ENCODE measurements at places on chromosomes 12 and 14.

- no peak for DNase-seq
These were observed 106.7 kb downstream of the PRMT8 start for GRCh38 chr12:3597526-3598210.

GRCh38 chr14:34088914-34089313 lies 138.0 kb upstream of the EGLN3 start:
- DNase-seq = no peak

- DNase-seq = no peak
These were observed 27.5 kb upstream of the ACTR6 start for GRCh38 chr12:100173111-100173510.

DNA sequence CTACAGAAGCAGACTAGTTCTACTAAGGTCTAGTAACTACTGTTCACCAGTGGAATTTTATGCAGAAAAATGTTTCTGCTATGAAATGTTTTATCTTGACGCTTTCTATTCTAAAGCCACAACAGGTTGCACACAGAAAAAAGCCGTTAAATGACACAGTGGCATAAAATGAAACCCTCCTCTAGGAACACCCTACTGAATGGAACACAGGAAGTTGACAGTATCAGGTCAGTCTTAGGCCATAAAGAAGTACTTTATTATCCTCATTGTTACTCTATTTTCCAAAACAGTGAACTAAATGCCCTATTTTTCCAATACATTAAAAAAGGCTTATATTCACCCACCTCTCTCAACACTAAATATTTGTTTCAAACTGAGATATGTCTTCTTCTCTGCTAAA lies 21.9 kb downstream of the EPS8 start:
- no peak for DNase-seq

DNA sequence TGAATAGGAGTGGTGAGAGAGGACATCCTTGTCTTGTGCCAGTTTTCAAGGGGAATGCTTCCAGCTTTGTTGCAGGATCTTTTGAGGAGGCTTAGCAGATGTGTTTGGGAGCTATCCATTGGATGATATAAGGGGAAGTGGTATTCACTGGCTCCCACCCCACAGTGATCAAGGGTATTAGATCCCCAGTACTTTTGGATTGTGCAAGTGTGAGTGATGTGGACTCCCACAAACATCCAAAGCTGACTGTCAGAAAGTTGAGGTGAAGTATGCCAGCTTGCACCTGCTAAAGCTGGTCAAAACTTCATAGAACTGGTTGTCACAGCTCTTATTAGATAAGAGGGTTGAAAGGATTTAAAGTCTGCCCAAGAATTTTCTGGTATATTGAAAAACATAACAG lies 110.1 kb upstream of the BTG1 start:
- DNase-seq = no peak

- DNase-seq = peak; percentile 75
These were observed 180.8 kb downstream of the C12orf50 start for GRCh38 chr12:87848248-87848868.

- DNase-seq = no peak
These were observed 3.2 kb downstream of the PLD4 start for GRCh38 chr14:104927901-104928300.

GRCh38 chr12:7581625-7582024 lies 78.0 kb upstream of the CD163 start:
- DNase-seq = no peak

DNA sequence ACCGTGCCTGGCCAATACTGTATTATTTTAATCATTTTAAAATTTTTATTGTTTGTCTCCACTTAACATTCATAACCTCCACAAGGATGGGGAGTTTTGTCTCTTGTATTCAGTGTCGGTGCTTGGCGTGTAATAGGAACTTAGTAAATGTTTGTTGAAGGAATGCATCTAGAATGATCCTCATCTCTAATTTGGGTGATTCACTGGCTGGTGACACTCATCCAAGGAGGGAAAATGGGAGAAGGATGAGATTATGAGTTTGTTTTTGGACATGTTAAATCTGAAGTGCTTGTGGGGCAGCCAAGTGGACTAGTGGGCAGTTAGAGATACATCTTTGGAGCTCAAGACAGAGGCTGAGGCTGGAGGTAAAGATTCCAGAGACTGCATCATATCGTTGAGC lies 5.1 kb downstream of the KLC1 start:
- no peak for DNase-seq

- DNase-seq = no peak
These were observed 112.8 kb downstream of the DUSP6 start for GRCh38 chr12:89239534-89239933.

DNA sequence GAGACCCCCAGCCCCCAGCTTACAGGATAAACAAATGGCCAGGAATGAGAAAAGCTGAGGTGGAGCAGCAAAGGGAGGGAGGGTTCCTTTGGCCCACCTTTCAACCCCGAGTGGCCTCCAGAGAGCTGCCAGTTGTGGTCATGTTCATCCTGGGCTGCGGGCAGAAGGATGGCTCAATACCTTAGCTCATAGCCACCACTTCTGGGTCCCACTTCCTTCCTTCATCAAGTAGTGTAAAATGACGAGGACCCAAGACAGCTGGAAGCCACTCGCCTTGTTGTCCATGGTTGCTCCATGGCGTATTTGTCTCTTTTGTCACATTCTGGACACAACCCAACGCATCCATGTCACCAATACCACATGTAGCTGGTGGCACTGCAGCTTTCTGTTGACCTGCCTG lies 24.2 kb downstream of the CRACR2A start:
- no peak for DNase-seq

GRCh38 chr12:3752741-3753486 lies at the start of gene CRACR2A:
Gene CRACR2A, minus strand, starts transcription at chr12:3753109. Its CDS starts 56,110 bp downstream, at chr12:3696999.
- peak; percentile 45 for DNase-seq

DNA sequence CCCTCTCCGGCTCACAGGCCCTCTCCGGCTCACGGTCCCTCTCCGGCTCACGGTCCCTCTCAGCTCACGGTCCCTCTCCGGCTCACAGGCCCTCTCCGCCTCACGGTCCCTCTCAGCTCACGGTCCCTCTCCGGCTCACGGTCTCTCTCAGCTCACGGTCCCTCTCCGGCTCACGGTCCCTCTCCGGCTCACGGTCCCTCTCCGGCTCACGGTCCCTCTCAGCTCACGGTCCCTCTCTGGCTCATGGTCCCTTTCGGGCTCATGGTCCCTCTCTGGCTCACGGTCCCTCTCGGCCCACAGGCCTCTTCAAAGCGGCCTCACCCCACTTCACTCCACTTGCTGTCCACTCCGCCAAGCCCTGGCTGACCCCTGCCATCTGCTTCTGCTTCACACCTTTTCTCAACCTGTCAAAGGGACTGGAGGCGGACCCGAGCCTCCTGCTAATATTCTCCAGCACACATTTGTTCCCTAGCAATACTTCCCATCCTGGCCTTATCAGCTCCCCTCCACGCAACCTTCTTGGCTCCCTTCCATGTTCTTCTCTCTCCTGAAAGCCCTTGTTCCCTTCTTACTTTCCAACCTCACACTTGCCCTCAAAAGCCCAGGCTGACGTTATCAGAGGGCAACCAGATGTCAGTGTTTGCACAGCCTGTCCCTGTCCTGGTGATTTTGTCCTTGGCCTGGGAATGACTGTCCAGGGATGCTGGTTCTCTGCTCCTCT lies 176.7 kb downstream of the CALM1 start:
- no peak for DNase-seq

- peak; percentile 79 for DNase-seq
These were observed 77.6 kb upstream of the PRKD1 start for GRCh38 chr14:30005114-30005808.

- DNase-seq = no peak
These were observed 310.3 kb downstream of the C12orf75 start for GRCh38 chr12:105640761-105641160.

DNA sequence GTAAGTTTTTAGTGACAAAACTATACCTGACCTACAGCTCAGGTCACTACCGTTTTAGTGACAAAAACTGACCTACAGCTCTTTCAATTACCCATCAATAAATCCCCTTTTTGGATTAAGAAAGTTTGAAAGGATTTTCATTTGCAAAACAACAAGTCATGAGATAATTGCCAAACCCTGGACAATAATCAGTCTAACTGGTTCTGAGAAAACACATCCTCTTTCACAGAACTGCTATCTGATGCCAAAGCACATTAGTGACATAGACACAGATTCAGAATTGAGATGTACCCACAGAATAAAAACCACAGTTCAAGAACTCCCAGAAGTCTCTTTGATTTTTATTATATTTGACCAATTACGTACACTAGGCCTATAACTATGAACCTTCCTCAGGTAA lies 126.0 kb upstream of the COCH start:
- DNase-seq = no peak

- no peak for DNase-seq
These were observed 47.1 kb downstream of the DIP2B start for GRCh38 chr12:50551866-50552265.

- no peak for DNase-seq
These were observed 163.3 kb upstream of the LHX5 start for GRCh38 chr12:113634982-113635381.

- no peak for DNase-seq
These were observed 22.3 kb downstream of the OTOGL start for GRCh38 chr12:80121661-80122060.

GRCh38 chr14:34711169-34711568 lies 3.2 kb downstream of the CFL2 start:
- DNase-seq = peak; percentile 56

DNA sequence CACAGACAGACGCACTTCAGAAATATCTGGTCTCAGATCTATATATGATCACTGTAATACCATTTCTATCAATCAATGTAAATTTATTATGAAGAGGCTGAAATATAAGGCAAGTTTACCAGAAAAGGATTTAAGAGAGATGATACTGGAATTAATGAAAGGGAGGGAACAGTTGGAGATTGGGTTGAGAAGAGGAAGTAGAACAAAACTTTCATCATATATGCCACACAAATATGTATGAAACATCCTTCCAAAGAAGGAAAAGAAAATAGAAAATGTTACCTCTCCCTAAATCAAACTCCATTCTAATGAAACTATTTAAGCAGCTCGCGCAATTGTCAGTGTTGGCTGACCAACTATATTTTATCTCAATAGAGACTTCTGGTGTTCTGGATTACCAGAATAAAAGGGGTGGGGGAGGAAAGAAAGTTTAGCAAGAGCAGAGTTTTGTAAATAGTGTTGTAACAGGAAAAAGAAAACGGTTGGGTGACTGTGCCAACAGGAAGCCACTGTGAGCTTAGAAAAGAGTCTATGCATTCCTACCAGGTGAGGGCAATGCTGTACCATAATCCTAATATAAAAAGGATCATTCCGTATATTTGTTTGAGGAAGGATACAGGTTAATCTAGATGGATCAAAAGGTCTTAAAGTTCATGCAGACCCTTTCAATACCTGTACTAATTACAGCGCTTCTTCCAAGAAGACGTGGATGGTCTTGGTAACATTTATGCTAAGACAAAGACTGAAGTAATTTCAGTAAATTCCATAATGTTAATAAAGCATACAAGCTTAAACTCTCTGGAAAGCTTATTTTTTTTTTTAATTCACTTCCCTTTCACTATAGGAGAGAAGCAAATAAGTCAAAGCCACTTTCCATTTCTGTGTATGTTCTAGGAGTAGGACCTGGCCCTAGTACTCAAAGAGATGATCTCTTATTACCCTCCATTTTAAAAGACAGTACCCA lies 14.5 kb upstream of the LLPH start:
- peak; percentile 9 for DNase-seq

GRCh38 chr14:86625637-86626036 lies 1095.7 kb downstream of the FLRT2 start:
- no peak for DNase-seq

DNA sequence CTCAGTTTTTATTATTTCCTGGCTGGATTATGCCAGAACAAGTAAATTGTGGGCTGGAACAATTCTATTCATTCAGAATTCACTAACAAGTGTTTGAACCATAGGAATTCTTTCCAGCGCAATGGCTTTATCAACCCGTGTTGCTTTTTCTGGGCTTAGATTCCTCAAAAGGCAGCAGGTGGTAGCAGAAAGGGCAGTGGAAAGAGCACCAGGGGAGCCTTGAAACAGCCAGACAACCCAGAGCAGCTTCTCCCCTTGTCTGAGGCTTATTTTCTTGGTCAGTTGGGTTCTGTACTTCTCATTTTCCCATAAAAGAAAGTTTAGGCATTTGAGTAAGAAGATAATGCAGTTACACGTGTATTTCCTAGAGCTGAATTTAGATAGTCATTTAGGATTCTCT lies 130.7 kb downstream of the OTOGL start:
- no peak for DNase-seq

- DNase-seq = no peak
These were observed 48.4 kb downstream of the ATL1 start for GRCh38 chr14:50608302-50608851.

GRCh38 chr12:108833757-108834472 lies 23.5 kb downstream of the SSH1 start:
- DNase-seq = no peak

DNA sequence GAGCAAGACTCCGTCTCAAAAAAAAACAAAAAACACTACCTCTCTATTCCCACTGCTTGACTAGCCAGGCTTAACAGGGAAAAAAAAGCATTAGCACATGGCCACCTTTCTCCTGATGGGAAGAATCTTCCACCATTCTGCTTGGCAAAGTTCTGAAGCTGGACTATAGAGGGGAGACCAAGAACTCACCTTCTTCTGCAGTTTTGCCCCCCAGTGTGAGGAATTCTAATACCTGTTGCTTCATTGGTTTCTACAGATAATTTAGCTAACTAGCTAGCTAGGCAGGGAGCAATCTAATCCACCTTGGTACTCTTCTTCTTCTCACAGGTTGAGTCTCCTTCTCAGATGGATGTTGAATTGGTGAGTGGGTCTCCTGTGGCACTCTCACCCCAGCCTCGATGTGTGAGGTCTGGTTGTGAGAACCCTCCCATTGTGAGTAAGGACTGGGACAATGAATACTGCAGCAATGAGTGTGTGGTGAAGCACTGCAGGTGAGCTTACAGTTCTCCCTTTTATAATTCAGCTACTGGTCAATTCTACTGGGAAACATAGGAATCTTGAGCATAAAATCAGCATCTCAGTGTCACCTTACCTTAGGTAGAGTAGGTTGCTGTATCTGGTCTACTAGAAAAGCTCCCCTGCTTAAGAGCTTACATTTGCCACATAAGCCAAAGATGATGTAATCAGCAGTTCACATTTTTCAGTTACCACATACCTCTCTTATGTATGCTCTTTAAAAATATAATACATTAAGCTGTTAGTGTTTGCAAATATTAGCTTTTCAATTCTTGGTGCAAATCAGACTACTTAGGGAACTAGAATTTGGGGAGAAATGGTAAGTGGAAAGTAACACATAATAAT lies 16.0 kb downstream of the METTL3 start:
- DNase-seq = no peak

DNA sequence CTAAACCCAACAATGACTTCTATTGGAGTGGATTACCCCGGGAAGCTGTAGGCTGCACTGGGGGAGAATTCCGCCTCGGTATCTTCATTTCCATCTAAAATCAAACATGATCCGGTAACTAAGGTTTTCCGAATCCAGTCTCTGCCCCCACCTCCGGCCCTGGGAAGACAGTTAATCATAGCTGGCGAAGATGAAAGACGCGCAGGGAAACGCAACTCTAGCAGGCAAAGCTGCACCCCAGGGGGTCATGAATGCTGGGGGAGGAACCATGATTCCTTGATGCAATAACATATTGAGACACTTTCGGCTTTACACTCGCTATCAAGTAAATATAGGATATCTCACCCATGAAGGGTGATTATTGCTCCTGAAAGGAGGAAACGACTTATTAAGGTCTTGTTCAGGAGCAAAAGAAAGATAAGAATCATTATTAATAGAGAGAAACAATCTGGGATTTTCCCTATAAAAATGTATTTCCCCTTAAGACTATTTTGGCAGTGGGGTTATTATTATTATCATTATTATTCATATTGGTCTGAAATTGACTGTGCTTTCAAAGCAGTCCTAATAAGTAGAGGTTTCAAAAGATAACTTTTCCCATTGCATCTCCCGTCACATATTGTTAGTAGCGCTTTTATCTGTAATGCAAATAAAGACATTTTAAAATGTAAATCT lies 614.9 kb downstream of the VRK1 start:
- no peak for DNase-seq
